ENCODE measurements at places on chromosomes 2 and 18.
A peak's percentile ranks its signal among the peaks of the same experiment; 100 is the strongest.

DNA sequence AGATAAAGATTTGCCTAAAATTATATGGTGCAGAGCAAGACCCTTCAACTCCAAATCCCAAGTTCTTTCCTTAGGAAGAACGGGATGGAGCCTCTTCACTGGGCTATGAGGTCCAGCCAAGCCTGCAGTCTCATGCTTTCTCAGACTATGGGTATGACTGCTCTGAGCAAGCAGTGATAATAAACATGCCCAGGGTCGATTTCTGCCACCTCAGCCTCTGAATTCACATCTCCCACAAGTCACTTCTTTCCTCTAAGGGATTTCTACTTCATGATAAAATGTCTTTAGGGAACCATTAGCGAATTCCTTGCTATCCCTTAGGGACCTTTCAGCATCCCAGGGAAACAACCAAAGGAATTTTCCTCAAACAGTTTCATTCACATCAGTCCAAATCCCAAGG lies 94.8 kb downstream of the GFPT1 start:
- no peak for DNase-seq

- no peak for DNase-seq
Observed at GRCh38 chr2:67456428-67456827, 59.3 kb downstream of the ETAA1 start.

GRCh38 chr2:178523596-178524134 lies 43.4 kb downstream of the PLEKHA3 start:
- DNase-seq = peak; percentile 9

DNA sequence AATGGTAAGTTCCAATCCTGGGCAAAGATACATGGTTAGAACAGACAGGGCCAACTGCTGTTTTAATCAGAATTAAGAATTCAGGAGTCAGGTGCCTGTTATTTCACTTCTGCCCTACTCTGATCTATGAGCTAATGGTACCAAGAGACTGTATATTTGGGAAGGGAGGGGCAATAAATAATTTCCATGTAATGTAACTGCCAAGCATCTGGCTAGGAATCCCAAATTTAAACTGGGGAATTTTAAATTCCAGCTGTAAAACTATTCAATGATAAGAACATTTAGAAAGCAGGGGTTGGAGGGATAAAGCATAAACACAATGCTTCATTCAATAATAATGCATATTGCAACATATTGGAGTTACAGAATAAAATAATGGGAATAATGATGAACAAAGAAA lies 49.7 kb downstream of the SCN7A start:
- no peak for DNase-seq

GRCh38 chr2:43054367-43054766 lies 172.0 kb downstream of the ZFP36L2 start:
- DNase-seq = no peak

GRCh38 chr18:12679183-12679786 lies 21.4 kb upstream of the SPIRE1 start:
- DNase-seq = no peak

GRCh38 chr2:72034353-72035095 lies 113.1 kb downstream of the CYP26B1 start:
- DNase-seq = no peak

GRCh38 chr18:57982372-57983021 lies 61.5 kb upstream of the NEDD4L start:
- no peak for DNase-seq

DNA sequence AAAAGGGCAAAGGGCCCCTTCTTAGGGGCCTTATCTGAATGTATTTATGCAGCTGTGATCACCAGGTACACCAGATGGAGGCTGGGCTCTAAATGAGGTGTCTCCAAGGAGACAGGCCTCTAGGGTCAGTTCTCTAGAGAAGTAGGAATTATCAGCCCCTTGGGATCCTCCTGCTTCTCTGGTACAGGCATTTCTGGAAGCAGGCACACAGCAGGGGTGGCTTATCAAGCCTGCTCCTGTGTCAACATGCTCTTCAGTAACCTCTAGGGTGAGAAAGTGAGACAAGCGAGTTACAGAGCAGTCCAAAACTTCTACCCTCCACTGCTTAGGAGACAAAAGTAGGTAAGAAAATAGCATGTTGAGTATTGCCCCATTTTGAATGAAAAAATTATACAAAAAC lies 13.8 kb downstream of the TPGS2 start:
- DNase-seq = no peak

DNA sequence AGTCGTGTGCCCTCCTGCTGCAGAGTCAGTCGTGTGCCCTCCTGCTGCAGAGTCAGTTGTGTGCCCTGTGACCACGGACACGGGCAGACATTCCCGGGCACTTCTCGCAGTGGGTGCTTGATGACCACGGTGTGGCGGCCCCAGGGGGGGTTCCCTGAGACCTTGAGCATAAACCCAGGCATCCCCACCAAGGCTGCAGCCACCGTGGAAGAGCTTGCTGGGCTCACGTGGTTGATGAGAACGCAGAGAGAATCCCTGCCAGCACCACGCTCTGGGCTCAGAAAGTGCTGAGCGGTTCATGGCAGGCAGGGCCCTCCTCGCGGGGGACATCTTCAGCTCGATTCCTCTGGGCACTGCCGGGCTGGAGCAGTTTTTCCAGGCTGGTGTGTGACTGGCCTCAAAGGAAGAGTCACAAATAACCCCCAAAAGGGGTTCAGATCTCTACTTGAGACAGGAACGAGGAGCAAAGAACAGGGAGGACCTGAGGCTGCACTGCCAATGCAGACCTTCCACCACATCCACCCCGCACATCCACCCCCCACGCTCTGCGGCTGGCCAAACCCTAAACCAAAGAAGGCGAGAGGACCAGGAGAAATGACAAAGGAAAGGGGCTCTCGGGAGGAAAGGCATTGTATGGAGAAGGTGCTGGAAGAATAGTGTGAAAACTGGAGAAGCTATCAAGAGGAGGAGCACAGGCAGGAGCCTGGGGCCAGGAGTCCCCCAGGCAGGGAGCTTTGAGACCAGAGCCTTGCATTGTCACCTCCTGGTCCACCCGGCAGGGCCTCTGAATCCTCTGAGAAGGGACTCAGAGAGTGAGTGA lies 8.4 kb upstream of the PER2 start:
- DNase-seq = no peak

DNA sequence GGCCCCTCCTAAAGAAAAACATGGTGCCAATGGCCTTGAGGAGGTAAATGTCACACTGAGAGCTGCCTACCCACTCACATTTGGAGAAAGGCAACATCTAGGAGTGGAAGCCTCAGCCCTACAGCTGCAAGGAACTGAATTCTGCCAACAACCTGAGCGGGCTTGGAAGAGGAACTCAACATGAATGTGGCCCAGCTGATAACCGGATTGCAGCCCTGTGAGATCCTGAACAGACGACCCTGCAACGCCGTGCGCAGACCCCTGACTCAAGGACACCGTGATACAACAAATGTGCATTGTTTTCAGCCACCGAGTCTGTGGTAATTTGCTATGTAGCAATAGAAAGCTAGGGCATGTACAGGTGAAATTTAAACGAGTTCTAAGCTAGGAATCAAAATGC lies 99.4 kb downstream of the MYOM1 start:
- no peak for DNase-seq

GRCh38 chr2:191838526-191838925 lies 8.4 kb downstream of the CAVIN2 start:
- DNase-seq = no peak

- DNase-seq = no peak
Observed at GRCh38 chr2:100948942-100949811, 52.9 kb upstream of the RPL31 start.

DNA sequence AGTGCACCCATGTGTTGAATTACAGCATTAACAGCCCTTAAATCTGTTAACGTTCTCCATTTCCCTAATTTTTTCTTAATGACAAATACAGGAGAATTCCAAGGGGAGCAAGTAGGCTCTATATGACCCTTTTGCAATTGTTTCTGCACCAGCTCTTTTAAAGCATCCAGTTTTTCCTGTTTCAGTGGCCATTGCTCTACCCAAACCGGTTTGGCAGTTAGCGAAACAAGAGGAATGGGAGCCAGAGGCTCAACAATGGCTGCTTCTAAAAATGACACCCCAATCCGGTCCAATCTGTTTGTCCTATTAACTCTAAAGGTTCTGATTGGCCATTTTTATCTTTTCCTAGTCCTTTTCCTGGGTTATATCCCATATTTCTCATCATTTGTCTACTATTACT lies 15.1 kb upstream of the SUCLG1 start:
- DNase-seq = no peak

DNA sequence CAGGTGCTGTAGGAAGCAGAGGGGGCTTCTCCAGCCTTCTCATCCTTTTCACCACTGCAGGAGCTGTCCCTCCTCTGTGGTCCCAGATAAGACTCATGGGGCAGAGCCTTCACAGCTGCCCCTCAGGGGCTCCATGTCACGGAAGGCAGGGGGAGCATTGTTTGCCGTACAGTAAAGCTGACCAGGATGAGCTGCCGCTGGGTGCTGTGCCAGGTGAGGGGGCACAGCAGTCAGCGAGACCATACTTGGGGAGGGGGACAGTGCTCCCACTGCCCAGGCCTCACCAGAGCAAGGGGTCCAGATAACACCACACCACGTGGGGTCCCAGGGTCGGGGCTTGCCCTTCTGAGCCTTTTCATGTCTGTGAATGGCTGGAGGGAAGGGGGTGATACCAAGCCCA lies 46.3 kb downstream of the PLEKHB2 start:
- no peak for DNase-seq

DNA sequence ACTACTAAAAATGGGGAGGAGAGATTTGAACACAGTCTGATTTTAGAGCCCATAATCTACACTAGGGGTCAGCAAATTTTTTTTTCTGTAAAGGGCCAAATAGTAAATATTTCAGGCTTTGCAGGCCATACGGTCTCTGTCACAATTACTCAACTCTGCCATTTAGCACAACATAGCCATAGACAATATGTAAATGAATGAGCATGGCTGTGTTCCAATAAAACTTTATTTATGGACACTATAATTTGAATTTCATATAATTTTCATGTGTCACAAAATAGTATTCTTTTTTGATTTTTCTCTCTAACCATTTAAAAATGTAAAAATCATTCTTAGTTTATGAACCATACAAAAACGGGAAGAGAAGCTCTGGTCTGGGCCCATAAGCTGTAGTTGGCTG lies 309.4 kb downstream of the GPD2 start:
- no peak for DNase-seq

- DNase-seq = no peak
Observed at GRCh38 chr2:142058149-142058548, 72.7 kb downstream of the LRP1B start.

GRCh38 chr2:237574894-237575868 lies 8.8 kb downstream of the PRLH start:
- DNase-seq = no peak

DNA sequence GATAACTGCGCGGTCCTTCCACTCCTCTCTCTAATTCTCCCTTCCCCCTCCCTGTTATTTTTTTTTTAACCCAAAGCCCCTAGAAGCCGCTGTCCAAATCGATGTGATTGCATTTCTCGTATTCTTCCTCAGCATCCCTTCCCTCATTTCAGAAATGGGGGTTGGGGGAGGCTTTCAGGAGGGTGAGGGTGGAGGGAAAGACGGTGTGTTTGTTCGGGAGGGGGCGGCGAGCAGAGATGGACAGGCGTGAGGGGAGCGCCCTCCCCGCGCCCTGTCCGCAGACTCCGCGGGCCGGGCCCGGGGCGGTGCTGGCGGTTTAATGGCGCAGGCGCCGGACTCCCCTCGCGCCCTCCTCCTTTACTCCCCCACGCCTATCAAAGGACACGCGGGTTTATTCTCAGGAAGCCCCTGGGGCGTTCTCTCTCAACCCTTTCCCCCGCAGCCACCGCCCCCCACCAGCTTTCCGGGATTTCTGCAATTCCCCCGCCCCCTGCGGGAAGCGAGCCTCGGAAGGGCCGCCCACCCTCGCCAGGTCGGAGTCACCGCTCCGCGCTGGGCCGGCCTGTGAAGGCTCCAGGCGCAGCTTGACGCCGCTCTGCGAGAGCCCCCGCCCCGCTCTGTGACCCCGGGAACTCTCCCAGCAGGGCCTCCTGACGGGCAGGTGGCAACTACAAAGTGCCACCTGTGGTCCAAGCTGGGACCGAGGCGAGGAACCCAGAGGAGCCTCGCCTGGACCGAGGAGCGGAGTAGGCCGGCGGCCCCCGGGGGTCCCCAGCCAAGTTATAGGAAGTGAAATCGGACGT lies 981 bp downstream of the ST8SIA3 start:
- peak; percentile 62 for DNase-seq

GRCh38 chr2:9972621-9973479 lies 21.4 kb downstream of the GRHL1 start:
- DNase-seq = no peak

DNA sequence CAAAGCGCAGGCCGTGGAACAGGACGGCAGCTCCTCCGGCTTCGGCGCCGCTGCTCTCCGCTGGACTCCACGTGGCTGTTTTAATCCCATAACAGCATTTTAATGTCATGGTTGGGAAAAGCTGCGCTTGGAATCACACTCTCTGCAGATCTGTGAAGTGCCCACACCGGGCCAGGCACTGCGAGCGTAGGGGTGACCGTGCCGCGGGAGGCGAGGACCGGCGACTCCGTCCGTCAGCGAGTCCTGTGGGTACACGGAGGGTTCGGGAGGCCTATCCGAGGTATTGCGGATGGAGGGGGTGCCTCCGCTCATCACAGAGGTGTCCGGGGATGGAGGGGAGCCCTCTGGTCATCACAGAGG lies 198.0 kb upstream of the SALL3 start:
- no peak for DNase-seq

GRCh38 chr2:231369580-231370428 lies 25.7 kb upstream of the B3GNT7 start:
- no peak for DNase-seq

DNA sequence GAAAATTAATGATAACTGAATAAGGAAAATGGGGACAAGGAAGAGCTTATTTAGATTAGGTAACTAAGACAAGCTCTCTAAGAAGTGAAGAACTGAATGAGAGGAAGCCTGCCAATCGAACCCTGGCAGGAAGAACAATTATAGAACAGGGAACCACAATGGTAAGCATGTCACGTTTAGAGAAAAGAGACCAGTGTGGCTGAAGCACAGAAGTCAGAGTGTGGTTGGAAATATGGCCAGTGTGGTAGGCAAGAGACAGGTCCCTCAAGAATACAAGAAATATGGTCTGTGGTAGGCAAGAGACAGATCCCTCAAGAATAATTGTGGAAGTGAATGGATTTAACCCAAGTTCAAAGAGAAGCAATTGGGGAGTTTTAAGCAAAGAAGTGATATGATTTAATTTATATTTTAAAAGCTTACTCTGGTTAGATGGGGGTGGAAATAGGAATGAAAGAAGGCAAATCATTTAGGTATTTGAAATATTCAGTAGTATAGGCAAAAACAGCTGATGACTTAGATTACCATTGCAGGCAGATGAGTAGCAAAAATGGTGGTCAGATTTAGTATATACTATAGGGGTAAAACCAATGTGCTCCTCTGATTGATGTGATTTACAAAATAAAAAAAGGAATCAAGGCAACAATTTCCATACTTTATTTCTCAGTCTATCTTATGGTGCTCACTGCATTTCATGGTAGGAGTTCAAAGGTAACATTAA lies 38.8 kb upstream of the ERMN start:
- DNase-seq = no peak

DNA sequence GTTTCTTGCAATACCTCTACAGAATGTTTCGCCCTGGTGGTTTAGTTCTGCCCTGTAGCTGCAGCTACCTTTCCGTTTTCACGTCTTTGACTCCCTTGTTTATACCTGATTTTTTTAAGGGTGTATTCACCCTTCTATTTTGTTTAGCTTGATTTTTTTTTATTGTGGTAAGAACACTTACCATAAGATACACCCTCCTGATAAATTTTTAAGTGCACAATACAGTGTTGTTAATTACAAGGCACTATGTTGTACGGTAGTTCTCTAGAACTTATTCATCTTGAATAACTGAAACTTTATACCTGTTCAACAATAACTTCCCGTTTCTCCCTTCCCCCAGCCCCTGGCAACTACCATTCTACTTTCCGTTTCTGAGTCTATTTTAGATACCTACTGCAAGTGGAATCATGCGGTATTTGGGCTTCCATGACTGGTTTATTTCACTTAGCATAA lies 48.9 kb upstream of the NABP1 start:
- no peak for DNase-seq
